ENCODE measurements at places on chromosomes 6 and 20.

DNA sequence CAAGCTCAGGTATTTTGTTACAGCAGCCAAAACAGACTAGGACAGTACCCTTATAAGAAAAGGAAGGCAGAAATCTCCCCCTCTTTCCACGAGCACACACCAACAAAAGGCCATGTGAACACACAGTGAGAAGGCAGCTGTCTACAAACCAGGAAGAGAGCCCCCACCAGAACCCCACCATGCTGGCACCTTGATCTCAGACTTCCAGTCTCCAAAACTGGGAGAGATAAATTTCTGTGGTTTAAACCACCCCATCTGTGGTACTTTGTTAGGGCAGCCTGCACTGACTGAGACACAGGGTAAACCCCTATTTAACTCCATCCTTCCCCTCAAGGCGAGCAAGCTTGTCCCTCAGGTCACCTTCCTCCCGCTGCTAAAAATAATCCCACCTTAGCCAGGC lies 475.8 kb upstream of the JARID2 start:
- DNase-seq: no peak

DNA sequence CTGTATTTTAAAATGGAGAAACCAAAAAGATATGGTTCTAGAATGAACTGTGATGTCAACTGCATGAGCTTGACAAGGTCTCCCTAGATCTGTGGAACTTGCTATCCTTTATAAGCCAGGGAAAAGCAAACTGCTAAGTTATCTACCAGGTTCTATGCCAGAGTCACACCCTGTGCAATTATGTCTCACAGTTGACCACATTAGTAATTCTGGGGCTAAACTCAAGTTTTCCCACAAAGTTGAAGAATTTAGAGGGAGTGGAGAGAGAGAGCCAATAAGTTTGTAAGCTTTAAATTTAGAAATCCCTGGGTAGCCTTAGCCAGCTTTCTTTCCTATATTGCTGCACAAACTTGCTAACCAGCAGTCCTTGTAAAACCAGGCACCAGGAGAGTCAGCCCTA lies 407.0 kb upstream of the SASH1 start:
- no peak for DNase-seq

- DNase-seq: no peak
These were observed 170.6 kb downstream of the TRMT11 start for GRCh38 chr6:126156973-126157372.

- DNase-seq: no peak
These were observed 868.3 kb downstream of the EYS start for GRCh38 chr6:64838726-64839125.

DNA sequence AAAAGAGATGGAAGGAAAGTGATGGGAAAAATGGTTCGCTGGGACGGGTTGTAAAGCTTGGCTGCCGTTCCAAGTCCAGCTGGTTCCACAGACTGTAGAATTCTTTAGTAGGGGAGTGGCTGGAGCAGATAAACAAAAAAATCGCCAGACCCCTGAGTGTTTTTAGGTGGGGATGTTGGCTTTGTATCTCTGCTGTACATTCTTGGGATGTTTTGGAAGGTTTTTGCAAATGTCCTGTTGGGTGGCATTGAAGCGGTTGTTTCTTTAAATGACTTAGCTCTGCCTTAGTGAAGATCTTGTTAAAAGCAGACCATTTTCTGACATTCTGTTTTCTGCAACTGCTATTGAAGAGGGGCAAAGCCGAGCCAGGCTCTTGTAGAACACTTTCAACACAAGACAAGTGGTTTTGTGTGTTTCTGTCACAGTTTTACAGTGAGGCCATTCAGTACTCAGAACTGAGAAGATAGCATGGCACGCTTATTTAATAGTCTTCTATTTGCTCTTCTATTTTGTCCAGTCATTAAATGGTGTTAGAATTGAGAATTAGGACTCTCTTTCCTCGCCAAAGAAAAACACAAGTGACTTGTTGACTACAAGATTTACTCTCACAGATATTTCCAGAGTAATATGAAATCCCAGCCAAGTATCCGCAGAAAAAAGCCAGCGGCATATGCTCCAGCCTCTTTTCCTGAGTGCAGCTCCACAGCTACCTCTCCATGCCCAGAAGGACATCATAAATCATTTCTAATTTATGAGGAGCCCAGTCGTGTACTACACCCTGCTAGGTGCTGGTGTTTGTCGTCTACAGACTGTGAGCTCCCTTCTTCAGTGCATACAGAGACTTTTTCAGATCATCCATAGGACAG lies 65.8 kb downstream of the PHACTR2 start:
- DNase-seq: no peak

DNA sequence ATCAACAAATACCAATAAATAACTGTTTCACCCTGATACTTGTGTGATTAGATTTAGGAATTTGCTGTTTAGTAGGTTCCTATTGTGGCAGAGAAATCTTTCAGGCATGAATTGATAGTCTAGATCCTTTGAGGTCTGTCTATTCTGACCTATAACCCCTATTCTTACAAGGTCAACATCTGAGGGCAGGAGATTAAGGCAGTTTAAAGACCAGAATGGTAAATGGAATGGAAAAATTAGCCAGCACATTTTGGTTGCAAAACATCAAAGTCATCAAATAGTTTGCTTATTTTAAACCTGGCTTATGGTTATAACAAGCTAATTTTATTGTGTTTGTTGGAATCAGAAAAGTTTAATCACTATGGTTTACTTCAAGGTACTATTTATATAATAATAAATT lies 78.4 kb downstream of the LIN28B start:
- DNase-seq: no peak

GRCh38 chr6:147468634-147469033 lies 39.9 kb upstream of the SAMD5 start:
- no peak for DNase-seq
